ENCODE measurements at places on chromosomes 11 and 22. TPM values are rescaled to one million over a fixed set of nuclear protein-coding genes. Genes with fewer than 3 reads are reported as not detected.

- DNase-seq = no peak
These were observed 15.1 kb downstream of the PITPNB start for GRCh38 chr22:27903805-27904473.

DNA sequence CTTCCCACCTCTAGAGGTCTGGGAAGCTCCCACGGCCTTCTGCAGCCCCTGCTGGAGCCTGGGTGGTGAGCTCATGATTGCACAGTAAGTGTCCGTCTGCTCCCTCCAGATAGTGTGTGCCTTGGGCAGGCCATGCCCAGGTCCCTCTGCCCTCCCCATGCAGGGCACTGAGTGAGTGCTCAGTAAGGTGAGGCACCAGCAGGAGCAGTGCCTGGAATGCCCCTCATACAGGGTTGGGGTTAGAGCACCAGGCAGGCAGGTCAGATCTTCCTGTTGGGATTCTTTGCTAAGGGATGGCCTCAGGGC, 50.3 kb downstream of the NAT10 start:
- no peak for DNase-seq

- no peak for DNase-seq
These were observed 90.8 kb upstream of the HORMAD2 start for GRCh38 chr22:29989446-29989845.

GRCh38 chr11:118876286-118876685, 7.4 kb upstream of the CXCR5 start:
- DNase-seq = peak; percentile 65

GRCh38 chr11:56783448-56784041, 35.0 kb upstream of the OR9G4 start:
- DNase-seq = no peak

The CTSF gene
- 2.0 TPM for total RNA-seq

The CHRM1 gene
- total RNA-seq = not detected

The SCUBE2 gene
- not detected for total RNA-seq

GRCh38 chr11:64619811-64620380, 28.9 kb downstream of the SLC22A12 start:
- DNase-seq = peak; percentile 54

DNA sequence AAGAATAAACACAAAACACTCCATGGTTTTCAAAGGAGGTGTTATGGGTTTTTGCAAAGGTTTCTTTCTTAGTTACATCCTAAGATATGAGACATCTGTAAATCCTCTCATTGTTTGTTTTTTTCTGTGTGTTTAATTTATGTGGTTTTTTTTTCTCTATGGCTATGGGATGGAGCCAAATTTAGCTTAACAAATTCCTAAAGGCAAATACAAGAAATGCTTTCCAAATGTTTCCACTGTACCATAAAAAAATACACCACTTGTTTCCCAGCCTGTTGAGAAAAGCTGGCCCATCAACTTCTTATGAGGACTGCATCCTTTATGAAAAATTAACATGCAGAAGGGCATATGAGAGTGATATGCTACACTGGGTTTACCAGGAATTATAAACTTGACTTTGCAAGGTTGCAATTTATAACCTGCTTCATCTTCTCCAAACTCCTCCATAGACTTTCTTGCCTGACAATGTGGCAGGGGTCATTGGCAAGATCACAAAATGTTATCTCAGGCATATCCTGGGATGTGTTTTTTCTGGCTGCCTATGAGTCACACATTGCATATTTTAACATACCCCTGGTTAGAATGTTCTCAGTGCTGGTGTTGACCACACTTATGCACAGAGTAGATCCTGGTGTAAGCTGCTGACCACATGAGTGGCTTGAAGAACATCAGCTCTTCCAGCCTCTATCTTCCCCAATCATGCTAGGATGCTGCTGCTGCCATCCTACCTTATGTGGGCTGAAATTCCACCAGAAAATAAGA, 137.6 kb upstream of the TTC12 start:
- DNase-seq = no peak

DNA sequence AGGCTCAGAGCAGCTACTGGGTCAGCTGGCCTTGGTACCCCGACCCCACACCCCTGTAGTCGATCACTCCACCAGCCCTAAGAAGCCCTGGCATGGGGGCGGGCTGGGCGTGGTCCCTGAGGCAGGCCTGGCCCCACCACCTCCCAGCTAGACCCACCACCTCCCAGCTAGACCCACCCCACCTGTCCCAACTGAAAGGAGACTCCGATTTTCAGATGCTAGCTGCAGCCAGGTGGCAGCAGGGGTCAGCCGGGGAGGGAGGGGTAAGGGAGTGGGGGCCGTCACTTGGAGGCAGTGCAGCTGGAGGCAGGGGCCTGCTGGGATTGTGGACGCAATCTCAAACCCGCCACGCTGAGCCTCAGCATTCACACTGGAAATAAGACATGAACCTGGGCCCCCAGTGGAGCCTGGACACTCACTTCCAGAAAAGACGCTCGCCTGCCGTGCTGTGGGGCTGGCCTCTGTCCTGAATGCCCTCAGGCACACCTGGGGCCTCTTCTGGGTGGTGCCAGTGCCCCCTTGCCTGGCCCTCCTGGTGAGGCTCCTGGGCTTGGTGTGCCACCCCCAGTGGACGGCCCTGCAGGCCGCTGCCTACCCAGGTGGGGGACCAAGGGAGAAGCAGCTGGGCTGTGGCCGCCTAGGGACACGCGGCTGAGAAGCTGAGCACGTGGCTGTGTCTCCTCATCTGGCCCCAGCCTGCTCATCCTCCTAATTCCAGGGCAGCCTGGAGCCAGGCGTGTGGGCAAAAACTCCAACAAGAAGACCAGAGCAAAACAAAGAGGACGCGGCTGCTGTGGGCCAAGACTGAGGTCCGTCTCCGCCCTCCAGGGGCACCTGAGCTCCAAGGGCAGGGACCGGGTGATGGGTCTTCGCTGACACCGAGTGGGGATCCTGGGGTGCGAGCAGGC, 26.7 kb downstream of the OSBPL5 start:
- DNase-seq = no peak

The HSPB2 gene
- not detected for total RNA-seq

DNA sequence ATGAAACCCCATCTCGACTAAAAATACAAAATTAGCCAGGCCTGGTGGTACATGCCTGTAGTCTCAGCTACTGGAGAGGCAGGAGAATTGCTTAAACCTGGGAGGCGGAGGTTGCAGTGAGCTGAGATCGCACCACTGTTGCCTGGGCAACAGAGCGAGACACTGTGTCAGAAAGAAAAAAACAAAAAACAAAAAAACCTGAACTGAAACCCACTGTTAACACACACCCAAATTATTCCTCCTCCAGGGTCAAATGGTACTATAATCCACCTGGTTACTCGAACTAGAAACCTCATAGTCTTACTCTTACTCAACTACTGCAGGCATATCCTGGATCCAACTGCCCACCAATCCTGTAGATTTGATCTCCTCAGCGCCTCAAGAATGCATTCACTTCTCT, 35.5 kb downstream of the USP28 start:
- DNase-seq = no peak

DNA sequence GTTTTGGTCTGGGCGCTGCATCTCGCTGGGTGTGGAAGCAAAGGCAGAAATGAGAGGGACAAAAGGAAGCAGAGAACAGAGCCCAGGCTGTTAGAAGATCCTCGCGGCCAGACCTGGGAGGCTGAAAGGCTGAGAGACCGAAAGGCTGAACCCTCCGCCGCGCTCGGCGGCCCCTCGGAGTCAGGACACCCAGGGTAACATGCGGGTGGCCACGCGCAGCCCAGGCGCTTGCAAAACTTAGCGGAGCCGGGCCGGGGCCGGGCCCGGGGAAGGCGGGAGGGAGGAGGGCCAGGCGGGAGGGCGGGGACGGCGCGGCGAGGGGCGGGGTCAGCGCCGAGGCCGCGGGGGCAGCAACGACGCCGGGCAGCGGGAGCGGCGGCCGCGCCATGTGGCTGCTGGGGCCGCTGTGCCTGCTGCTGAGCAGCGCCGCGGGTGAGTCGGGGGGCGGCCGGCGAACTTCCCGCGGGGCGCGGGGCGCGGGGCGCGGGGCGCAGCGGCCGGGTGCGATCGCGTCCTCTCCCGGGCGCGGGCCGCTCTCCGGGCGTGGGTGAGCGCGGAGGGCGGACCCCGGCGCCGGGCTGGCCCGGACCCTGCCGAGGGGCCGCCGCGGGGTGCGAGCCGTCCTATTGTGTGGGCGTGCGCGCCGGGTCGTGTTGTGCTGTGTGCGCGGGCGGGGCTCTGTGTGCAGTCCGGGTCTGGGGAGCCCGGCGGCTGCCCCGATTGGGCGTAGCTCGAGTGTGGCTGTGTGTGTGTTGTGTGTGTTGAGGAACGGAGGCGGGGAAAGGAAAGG, at the start of gene LDLRAD3:
Gene LDLRAD3 (plus strand): TSS at position 350 of the 790 bp plus-strand sequence. CDS start 37 bp downstream, at position 387.
- peak; percentile 67 for DNase-seq

All from activated CD4-positive, alpha-beta T cell treated with anti-CD3 and anti-CD28 coated beads for 36 hours (primary cell).